ENCODE measurements at places on chromosomes 3 and 15. TPM values are rescaled to one million over a fixed set of nuclear protein-coding genes. Genes with fewer than 3 reads are reported as not detected.

CPN2 gene
- not detected for total RNA-seq

ATP10A gene
- total RNA-seq: 2.6 TPM

PSMD2 gene
- total RNA-seq: 300 TPM

CLDN16 gene
- not detected for total RNA-seq

IQCF5 gene
- not detected for total RNA-seq

GOLGA6D gene
- not detected for total RNA-seq

PLIN1 gene
- total RNA-seq: not detected

PIK3R4 gene
- total RNA-seq: 44.6 TPM

BCL2A1 gene
- 0.20 TPM for total RNA-seq

PRTG gene
- total RNA-seq: 5.7 TPM

GP9 gene
- total RNA-seq: not detected

RBMS3 gene
- 33.4 TPM for total RNA-seq

Measured in subcutaneous preadipocyte (primary cell).